Stimulated activated CD8-positive, alpha-beta memory T cell treated with anti-CD3 and anti-CD28 coated beads, Interleukin-7, amount 100 ng/mL, for 24 hours (primary cell): ENCODE measurements at places on chromosomes 11 and 22.

DNA sequence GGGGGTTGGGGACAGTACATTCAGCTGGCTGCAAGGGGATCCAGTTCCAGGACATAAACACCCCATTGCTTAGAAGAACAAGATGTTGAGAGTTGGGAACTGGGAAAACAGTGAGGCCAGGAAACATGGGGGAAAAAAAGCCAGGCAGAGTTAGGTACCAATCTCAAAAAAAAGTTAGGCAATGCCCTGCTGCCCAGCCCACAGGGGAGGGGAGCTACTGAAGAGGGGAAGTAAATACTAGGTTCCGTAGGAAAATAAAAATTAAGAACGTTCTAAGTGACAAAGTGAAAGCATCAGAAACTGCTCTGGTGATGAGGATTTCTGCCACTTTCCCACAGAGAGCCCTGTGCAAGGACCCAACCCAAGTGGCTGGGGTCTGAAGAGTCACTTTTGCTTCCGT, 12.0 kb downstream of the SPTBN2 start:
- DNase-seq: no peak

- DNase-seq: no peak
Observed at GRCh38 chr11:32963721-32964120, 52.0 kb upstream of the DEPDC7 start.

DNA sequence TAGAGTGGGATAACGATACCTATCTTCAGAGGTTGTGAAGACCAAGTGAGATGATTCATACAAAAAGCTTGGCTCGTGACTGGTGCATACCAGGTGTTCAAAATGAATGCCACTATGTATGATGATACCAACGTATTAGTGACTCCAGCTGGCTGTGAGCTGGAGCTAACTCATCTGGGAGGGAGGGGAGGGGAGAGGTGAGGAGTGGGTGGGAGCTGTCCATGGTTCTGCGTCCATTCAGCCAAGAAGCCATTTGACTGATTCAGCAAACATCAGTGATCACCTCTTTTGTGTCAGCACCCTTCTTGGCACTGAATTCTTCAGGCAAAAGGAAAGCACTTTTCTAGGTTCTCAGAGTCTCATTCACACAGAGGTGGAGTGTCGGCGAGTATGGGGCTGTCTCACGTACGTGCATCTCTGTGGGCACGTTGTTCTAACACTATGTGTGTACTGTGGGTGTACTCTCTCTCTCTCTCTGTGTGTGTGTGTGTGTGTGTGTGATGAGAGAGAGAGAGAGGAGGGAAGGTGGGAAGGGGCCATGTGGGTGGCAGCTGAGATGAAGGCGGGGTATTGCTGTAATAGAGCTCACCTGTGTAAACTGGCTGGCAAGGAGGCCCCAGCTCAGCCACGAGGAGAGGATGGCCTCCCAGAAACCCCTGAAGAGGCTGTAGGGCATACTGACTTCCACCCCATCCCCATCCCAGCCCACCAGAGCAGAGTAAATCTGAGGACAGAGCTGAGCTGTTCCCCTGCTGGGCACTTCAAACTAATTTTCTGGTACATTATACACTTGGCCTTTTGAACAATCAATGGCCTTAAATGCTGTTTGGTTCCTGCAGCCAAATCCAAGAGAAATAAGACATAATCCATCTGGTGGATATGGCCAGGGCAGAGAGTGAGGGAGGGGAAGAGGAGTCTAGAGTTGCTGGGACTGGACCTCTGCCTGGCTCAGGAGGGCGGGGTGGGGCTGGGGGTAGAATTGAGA, 96.1 kb upstream of the THY1 start:
- DNase-seq: no peak

- no peak for DNase-seq
Observed at GRCh38 chr11:66845143-66845875, 2.1 kb downstream of the RCE1 start.

DNA sequence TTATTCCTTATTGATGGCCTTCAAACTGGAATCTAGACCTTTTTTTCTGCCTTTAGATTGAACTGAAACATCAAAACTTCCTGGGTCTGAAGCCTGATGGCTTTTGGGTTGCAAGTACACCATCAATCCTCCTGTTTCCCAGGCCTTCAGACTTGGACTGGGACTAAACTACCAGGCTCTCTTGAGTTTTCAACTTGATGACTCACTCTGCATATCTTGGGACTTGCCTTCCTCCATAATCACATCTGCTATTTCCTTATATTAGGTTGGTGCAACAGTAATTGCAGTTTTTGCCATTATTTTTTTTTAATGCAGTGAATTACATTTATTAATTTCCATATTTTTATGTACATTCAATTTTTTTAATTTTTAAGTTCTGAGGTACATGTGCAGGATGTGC, 7.0 kb downstream of the OR51B5 start:
- no peak for DNase-seq
